Activated T-cell treated with anti-CD3 and anti-CD28 coated beads for 1 hour (primary cell): ENCODE measurements at places on chromosomes 2 and 18.

DNA sequence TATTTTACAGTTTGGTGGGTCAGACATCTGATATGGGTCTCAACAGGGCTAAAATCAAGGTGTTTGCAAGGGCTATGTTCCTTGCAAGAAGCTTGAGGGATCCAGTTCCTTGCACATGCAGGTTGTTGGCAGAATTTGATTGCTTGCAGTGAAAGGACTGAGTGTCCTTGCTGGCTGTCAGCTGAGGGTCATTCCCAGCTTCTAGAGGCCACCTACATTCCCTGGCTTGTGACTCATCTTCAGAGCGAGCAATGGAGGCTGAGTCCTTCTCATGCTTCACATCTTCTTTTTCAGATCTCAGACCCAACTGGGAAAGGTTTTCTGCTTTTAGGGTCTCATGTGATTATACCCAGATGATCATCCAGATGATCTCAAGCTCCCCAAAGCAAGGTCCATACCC is 12.4 kb downstream of the MEX3C start:
- no peak for DNase-seq

DNA sequence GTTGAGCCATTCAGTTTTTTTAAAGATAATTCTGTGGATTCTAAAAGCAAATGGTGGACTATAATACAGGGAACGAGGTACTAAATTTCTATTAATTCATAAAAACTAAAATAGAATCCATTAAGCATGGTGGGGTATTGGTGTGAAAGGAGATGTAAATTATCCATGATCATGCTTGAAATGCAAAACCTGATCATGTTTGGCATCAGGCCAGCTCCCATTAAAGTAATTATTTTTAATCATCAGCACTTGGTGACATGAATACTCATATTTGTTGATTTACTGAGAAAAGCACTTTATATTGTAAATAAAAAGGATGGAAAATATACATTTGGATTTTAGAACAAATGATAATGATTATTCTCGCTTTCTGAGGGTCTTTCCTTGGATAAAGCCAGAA is 232.3 kb upstream of the MEIS1 start:
- DNase-seq, result no peak

DNA sequence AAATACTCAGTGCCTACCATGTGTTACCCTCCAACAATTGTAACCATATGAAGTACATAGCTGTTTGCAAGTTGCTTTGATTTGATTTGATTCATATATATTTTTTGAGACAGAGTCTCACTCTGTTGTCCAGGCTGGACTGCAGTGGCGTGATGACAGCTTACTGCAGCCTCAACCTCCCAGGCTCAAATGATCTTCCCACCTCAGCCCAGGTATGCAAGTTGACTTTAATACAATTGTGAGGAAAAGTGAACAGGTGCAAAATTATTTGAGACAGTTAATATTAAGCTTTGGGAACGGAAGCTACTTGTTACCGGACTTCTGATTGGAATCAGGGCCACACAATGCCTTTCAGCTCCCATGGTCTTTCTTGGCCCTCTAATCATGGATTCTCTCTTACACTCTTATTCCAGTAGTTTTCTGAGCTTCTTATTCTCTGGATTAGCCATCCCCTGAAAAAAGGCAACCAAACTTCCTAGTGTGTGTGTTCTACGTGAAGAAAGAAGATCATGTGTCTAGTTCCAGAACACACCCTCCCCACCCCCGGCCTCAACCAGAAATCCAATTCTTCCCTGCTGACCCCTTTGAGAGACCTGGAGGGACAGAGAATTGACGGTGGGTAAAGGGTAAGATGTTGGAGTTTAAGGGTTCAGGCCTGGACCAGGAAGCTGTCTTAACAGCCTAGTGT is 1.1 kb upstream of the RPL37A start:
- DNase-seq, result no peak

- DNase-seq, result no peak
Measured at GRCh38 chr2:102186791-102187495, at the start of gene IL1RL2. Gene IL1RL2, plus strand, starts transcription at chr2:102187023. Its CDS starts 845 bp downstream, at chr2:102187868.

GRCh38 chr2:169839954-169840746 is 12.9 kb downstream of the UBR3 start:
- no peak for DNase-seq

DNA sequence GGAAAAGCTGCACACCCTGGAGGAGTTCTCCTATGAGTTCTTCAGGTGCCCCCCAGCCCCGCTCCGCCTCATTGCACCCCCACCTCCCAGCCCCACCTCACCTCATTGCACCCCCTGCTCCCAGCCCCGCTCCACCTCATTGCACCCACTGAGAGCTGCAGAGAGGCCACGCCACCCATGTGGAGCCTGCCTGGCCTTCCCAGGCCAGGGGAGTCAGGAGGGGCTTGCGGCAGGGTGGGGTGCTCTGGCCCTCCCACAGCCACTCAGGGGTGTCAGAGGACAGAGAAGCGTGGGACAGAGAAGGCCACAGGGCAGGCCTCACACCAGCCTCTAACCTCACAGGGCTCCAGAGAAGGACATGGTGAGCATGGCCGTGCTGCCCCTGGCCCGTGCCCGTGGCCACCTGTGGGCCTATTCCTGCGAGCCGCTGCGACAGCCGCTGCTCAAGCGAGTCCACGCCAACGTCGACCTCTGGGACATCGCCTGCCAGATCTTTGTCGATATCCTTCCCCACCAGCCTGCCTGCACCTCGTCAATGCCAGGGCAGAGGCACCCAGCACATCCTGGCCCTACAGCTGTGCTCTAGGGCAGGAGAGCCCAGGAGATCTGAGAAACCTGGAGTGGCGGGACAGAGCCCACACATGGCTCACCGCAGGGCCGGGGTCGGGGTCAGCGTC is 15.0 kb upstream of the GPR17 start:
- DNase-seq, result no peak

- DNase-seq, result no peak
Measured at GRCh38 chr2:2831633-2832032, 500.6 kb upstream of the MYT1L start.

GRCh38 chr2:75560768-75561565 is at the start of gene EVA1A:
Gene EVA1A, minus strand, starts transcription at chr2:75560939. Its CDS starts 42,799 bp downstream, at chr2:75518140.
- no peak for DNase-seq

DNA sequence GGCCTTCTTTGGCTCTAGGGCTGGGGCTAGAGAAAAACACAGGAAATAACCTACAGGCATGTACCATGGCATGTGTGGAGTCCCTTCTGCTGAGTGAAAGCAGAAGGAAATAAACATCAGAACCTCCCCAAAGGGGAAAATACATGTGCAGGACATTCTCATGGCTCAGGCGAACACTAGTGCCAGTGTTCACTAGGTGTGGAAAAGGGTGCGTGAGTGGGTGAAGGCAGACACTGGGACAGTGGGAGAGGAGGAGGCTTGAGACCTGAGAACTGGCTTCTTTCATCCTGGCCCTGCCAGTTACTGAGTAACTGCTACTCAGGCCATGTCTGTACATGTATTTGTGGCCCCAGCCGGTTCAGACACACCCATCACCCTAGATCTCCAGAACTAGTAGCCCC is 268.2 kb downstream of the PRKCE start:
- no peak for DNase-seq

GRCh38 chr2:127645395-127646291 is at the start of gene GPR17:
Gene GPR17, plus strand, starts transcription at chr2:127646153. Its CDS starts 4,583 bp downstream, at chr2:127650736.
- no peak for DNase-seq
